GM12878 (cell line): ENCODE measurements at places on chromosomes 7 and 10. TPM values are rescaled to one million over a fixed set of nuclear protein-coding genes. Genes with fewer than 3 reads are reported as not detected.

DNA sequence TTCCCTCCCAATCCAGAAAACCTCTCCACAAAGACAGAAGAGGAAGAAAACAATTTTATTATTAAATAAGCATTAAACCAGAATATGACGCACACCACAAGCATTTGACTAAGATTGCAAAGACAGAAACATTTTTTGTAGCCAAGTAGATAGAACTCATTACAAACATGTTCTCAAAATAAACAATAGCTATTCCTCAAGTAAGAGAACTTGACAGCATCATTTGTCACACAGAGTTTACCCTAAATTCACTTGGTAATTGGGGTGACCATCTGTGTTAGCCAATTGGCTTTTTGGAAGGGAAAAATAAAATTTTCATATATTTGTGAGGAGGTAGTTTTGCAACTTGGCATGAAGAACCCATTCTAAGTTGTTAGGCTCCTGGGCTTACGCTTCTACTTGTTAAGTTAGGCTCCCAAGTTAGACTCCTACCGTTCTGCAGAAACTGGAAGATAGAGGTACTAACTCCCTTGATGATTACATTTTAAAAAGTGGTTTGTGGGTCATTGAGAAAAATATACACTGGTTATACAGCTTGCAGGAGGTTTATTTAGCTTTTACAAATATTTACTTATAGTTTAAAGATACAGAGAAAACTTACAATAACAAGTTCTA is 618.6 kb upstream of the CNTNAP2 start:
- DNase-seq, result no peak

GPR26 gene
- not detected in 2 replicates for polyA plus RNA-seq

DNA sequence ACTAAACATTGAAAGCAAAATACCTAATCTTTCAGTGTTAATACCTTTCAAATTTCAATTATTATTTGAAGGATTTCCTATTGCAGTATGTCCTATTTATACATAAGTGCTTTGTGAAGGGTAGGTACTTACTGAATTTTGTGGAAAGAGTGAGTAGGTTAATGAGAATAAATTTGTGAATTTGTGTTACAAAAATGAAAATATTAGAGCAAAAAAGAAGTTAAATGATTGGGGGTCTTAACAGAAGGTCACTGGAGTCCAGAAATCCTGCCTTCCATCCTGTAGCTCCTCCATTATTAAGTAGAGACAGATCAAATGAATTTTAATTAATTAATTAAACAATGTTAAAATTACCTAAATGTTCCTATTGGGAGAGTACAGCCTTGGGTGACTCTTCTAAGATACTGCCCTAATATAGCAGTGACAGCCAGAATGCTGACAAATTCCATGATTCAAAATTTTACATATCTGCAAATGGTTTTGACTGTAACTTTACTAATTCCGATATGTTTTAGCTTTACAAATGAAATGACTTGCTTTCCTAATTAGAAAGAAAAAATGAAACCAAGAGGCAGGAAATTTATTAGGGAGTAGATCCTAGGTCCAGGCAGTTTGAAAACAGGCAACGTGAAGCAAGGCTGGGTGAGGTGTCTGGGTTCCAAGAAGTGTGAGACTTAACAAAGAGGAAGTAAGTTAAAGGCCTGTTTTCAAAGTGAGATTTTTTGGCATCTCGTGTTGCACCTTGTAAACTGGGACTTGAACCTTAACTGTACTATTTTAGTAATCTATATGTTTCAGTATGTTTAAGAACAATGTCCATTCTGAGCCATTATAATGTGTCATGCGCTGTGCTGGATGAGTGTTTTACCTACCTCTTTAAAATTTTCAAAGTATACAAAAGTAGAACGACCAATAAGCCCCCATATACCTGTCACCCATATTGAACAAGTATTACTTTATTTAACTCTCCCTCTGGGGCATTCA is 1.5 kb downstream of the PIK3CG start:
- peak; percentile 44 for DNase-seq

- DNase-seq, result peak; percentile 38
Measured at GRCh38 chr7:55065511-55066229, 46.9 kb downstream of the EGFR start.

GRCh38 chr7:8143151-8143874 is 118.7 kb downstream of the ICA1 start:
- no peak for DNase-seq

OR6V1 gene
- polyA plus RNA-seq, result not detected in 2 replicates

DNA sequence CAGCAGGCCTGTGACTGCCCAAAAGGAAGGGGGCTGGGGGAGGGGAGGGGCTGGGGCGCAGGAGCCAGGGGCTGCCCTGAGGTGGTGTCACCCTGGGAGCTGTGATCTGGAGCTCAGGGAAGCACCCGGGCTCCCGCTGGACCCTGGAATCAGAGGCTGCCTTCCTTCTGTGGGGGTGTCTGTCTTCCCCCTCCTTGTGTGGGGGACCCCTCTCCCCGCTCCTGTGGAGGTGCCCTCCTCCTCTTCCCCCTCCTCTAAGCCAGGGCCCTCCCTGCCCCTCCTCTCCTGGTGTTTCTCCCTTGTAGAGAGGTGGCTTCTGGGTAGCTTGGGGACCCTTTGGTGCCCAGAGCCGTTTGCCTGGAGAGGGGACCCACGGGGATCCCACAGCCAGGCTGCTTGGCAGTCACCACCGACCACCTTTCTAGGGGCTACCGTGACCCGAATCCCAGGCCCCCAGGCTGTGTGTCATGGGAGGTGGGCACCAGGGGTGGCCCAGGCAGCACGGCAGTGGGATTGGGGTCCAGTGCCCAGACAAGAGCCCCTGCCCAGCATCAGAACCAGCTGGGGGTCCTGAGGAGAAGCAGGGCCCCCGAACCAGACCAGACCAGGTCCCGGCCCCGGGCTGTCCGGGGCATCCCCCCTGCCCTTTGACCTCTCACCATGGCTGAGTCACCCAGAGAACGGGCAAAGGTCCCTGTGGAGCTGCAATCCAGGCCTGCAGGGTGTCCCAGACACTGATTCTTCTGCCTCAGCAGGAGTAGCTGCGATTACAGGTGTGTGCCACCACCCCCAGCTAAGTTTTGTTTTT is 741 bp downstream of the PRAP1 start:
- no peak for DNase-seq

GRCh38 chr10:87750001-87750671 is 67.9 kb downstream of the ATAD1 start:
- DNase-seq, result no peak
